A549 (cell line): ENCODE measurements at places on chromosomes 1 and 21.

DNA sequence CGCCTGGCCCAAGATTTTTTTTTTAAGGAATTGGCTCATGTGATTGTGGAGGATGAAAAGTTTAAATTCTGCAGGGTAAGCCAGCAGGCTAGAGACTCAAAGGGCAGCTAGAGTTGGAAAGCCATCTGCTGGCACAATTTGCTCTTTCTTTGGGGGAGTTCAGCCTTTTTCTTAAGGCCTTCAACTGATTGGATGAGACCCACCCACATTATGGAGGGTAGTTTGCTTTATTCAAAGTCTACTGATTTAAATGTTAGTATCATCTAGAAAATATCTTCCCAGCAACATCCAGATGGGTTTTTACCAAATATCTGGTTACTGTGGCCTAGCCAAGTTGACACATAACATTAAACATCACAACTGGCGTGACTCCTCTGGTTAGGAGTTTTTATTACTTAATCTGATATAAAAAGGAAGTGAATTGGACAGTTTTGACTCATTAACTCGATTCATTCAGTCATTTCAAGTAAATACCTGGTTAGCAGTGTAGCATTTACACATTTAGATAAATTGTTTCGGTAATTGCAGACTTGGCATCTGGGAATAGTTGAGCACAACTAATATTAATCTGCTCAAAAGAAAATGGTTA, 12.4 kb downstream of the HOOK1 start:
- no peak for DNase-seq

GRCh38 chr1:32622806-32623681, 27.3 kb downstream of the ZBTB8OS start:
- no peak for DNase-seq

GRCh38 chr1:210978316-210978973, 155.5 kb downstream of the KCNH1 start:
- DNase-seq: no peak

DNA sequence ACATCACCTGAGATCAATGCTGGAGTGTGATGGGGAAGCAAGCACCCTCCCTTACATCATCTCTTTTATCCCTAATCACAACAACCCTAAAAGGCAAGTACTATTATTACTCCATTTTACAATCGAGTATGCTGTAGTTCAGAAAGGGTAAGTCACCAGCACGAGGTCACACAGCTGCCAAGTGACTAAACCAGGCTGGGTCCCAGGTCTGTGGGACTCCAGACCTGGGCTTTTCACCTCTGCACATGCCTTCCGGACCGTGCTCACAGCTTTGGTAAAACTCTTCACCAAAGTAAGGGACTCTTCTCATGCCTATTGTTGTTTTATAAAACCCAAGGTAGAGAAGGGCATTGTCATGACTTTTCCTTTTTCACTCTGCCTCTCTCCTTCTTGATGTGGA, 130.9 kb downstream of the DMRTB1 start:
- no peak for DNase-seq

DNA sequence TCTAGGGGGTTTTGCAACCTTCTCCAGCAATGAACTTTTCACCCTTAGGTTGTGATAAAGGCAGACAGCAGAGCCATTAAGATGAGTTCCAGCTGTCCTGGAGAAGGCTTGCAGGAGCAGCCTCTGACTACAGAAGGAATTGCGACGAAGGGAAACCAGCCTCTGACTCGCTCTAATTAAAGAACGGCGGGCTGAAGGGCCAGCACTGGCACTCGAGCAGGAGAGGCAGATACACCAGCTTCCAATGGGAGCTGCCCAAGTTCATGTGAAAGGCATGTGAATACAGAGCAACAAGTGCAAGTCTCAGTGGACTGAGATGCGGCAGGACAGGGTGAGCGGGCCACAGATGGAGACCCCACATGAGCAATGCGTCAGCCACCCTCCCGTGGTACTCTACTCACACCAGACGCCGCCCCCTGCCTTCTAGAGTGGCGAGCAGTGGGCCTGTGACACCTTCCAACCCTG, 15.7 kb downstream of the RCC2 start:
- DNase-seq: no peak

DNA sequence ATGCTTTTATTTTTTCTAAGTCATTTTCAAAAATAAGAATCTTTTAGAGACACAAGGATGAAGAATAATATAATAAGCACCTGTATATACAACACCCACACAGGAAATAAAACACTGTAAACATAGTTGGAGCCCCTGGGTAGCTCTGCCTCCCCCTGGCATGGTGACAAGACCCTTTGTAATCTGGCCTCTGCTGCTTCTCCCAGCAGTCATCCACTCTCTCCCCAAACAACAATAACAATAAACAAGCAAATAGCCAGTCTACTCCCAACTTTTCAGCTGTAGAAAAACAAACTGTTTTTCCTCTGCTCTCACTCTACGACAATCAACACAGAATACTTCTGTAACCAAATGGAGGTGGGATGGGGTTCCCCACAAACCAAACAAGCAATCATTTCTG, 110.1 kb downstream of the CSMD2 start:
- no peak for DNase-seq

GRCh38 chr21:28818663-28819278, 173.9 kb downstream of the LTN1 start:
- DNase-seq: no peak

DNA sequence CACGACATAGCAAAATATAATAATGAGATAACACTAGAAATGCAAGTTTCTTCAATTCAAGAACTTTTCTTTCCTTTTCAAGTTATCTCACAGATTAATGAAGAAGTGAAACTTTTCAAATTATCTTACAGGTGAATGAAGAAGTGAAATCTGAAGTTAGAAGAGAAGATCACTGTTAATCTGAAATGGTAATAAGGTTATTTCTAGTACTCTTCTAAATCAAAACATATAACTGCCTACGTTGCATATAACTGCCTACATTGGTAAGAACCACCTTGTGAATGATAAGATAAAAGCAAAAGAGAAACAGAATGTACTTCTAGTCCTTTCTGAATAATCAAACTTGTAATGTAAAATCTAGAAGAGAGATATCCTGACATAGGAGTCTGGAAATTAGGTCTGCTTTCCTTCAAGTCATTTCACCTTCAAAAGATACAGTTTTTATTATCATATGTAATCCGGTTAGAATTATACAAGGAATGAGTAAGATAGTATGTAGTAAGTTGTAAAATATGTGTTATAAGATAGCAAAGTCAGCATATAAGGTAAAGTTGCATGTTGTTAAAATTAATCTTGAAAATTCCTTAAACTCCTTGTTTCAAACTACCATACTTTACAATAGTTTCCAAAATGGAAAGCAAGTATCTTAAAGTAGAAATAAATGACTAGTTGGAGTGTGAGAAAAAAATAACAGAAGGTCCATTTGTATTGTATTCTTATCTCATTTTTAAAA, 522.4 kb upstream of the ZRANB2 start:
- DNase-seq: no peak

DNA sequence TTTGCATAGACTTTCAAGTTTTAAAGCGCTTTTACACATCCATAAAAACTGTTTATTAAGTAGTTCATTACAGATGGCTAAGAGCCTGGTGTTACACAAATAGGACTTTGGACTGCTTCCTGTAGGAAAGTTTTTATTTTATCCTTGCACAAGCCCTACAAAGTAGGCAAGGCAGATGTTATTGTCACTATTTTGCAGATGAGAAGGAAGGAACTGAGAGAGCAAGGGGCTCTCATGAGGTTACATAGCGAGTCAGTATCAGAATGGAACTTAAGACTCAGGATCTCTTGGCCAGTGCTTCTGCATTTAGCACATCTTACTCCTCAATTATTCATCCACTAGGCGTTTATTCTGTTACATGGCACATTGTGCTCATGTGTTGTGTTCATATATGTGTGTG, 2.6 kb upstream of the MAPKAPK2 start:
- DNase-seq: no peak

DNA sequence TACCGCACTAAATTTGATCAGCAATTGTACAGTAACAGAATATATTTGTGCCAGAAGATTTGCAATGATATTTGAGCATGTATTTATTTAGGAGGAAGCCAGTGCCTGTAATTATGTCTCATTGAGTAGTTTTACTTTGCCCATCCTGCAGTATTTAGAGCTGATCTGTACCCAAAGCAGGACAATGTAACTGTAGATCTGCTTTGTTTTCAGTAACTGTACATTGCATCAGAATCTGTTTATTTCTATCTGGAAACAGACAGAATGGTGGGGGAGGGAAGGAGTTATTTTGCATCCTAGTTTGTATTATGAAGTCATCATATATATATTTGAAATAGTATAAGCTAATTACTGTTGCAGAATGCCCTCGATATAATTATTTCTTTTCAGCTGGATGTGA, 36.2 kb upstream of the LRRC8C start:
- no peak for DNase-seq

DNA sequence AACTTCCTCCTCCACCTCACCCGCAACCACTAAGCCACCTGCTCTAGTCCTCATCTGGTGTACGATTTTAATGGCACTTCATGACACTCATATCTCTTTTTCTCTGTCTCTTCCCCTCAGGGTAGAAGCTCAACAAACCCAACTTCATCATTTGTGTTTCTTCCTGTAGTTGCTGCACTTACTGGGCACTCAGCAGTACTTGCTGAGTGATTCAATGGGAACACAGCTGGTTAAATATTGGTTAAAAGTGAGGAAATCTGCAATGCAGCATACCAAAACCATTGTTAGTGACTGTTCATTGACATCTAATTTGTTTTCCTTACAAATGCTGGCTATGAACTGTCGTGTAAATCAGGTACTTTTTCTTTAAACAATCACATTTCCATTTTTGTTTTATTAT, 541.1 kb upstream of the PRMT6 start:
- DNase-seq: no peak

DNA sequence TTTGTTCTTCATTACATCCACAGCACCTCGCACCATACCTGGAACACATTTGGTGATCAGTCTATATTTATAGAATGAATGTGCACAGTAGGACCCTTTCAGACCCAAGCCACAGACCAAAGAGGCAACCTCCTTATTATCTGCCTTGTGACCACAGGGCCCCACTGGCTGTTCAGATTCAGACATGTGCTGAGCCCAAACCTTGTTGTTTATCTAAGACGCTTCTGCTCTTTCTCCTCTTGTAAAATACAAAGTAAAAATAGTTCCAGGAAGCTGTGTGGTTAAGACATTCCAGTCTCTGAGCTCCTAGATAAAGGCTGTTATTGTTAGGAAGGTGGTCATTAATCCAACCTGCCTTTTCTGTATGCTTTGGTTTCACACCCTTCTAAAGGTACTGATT, 3.6 kb upstream of the SCMH1 start:
- DNase-seq: no peak

- no peak for DNase-seq
Measured at GRCh38 chr1:224058303-224058702, 55.6 kb upstream of the FBXO28 start.

DNA sequence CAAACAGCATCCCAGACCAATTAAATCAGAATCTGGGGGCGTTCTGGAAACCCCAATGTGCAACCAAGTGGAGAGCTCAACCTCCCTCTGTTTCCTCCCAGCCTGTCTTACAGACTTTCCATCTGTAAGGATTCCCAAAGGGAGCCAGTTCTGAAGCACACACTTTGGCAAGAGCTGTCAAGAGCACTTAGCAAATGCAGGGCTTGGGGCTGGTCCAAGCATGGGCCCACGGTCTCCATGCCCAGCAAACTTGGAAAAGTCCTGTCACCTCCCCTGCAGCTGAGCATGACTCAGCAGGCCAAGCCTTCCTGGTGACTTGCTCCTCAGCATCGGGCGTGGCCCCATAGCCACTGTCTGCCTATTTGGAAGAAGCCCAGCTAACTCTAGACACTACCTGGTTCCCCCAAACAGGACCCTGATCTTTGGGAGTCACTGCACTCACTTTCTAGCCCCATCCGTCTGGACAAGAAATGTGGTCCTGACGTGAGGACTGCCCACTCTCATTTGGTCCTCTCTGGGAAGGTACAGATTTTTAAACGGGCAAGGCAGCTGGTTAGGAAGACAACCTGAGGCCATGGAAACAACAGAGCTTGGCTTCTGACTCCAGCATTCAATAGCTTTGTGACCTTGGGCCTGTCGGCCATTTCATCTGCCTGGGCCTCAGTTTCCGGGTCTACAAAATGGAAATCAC, 16.9 kb downstream of the SLC2A1 start:
- DNase-seq: peak; percentile 91

- DNase-seq: no peak
Measured at GRCh38 chr1:248751142-248751541, 4.4 kb downstream of the LYPD8 start.

- no peak for DNase-seq
Measured at GRCh38 chr1:54178296-54179070, 21.3 kb downstream of the CYB5RL start.

DNA sequence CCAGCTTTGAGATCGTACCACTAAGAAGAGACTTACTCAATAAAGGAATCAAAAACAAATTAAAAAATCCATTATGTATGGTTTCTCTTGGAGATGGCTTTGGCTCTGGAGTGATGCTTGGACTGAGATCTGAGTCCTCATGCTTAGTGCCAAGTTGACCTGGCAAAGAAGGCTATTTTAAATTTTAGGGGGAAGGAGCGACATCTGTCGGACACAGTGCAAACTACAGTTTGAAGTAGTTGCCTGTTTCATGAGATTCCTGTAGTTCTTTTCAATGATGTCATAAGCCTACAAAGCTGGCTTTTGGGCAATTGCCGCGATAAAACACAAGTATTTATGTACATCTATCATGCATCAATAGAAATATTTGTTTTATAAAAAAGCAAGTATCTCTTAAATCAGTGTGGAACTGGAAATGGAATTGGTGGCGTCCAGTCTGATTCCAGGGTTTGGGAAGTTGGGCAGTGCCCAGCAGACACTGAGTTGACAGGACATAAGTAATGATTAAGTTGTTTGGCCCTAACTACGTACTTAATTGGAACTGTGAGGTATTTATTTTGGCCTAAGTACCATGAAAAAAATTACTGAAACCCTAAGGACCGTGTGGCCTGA, 50.0 kb downstream of the TBCE start:
- DNase-seq: peak; percentile 82

DNA sequence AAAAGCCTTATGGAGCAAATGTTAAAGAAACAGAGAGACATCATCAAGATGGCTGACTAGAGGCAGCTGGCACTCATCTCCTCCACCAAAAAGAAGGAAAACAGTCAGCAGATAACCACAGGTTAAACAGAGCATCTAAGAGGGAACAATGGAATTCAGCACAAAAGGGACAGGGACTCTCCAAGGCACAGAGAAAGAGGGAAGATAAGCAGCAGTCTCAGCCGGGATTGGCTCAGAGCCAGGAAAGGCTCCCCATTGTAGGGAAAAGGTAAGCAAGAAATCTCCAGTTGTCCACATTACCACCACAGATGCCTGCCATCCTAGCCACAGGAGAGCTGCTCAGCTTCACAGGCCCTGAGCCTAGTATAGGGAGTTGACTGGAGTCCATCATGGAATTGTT, 605.5 kb downstream of the SMYD3 start:
- DNase-seq: no peak

DNA sequence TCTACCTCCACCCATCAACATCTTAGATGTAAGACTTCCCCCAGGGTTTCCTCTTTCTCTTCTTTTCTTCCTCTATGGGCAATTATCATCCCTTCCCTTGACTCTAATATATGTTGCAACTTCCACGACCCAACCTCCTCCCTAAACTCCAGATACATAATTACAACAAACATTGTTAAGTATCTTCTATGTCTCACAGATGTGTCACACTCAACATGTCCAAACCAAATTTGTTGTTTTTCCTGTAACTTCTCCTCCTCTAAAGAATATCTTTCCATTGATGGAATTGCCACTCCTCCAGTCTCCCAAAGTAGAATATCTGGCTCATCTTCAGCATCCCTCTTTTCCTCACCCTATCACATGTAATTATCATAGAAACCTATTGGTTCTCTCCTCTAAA, 314.2 kb downstream of the RWDD3 start:
- no peak for DNase-seq

- no peak for DNase-seq
Measured at GRCh38 chr1:125080077-125080476, 3895.3 kb downstream of the SRGAP2C start.
